Activated T-cell treated with anti-CD3 and anti-CD28 coated beads, Interleukin-2, amount 50 U/mL, for 72 hours (primary cell): ENCODE measurements at places on chromosomes 4 and X. TPM values are rescaled to one million over a fixed set of nuclear protein-coding genes. Genes with fewer than 3 reads are reported as not detected.

DNA sequence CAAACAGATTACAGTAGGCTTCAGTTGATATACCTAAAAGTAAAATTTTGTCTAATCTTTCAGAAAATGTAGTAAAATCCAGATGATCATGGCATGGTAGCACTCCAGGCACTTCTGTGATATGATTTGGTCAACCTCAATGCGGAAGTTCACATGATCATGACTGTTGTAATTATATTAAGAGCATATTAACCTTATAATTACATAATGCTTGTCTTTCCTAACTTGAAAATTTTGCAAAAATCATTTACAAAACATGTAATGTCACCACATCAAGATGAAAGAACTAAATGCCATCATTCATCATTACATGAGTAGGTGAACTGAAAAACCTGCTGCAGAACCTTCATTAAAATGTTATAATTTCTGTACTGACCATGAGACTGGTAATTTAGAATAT, 88.1 kb downstream of the MBNL3 start:
- no peak overlapping the region for H3K4me3 ChIP-seq
- H3K36me3 ChIP-seq, result peaks cover 2% of the 10 kb centered on the region
- H3K27ac ChIP-seq, result no peak overlapping the region
- no peak for DNase-seq
- no peaks in the 10 kb centered on the region for H3K27me3 ChIP-seq

DNA sequence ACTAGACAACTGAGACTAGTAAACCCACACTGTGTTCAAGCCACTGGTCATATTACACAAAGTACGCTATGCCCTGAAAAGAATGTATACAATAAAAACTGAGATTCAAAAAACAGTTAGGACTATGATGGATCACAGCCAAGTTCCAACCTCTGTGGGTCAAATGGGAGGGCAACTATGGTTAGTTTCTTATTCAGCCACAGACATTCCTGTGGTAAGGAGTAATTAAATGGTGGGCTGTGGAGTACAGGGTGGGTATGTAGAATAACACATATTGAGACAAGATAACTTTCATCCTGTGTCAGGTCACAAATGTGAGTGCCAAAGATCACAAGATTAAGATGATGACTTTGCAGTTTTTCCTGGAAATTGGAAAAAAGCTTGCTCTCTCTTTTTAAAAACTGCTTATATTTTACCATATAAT, 167.2 kb downstream of the NPNT start:
- no peak overlapping the region for H3K27ac ChIP-seq
- no peaks in the 10 kb centered on the region for H3K4me1 ChIP-seq
- no peak for DNase-seq

- H3K36me3 ChIP-seq, result no peaks in the 10 kb centered on the region
- DNase-seq, result no peak
- no peak overlapping the region for H3K4me3 ChIP-seq
- H3K27ac ChIP-seq, result no peak overlapping the region
- H3K4me1 ChIP-seq, result no peaks in the 10 kb centered on the region
Measured at GRCh38 chr4:79854856-79855502, 218.1 kb downstream of the ANTXR2 start.

GRCh38 chrX:9182041-9182440, 148.1 kb upstream of the FAM9B start:
- no peaks in the 10 kb centered on the region for H3K4me1 ChIP-seq
- peaks cover 17% of the 10 kb centered on the region for H3K27me3 ChIP-seq
- H3K27ac ChIP-seq, result no peak overlapping the region
- H3K36me3 ChIP-seq, result no peaks in the 10 kb centered on the region
- no peak overlapping the region for H3K4me3 ChIP-seq
- no peak for DNase-seq

DNA sequence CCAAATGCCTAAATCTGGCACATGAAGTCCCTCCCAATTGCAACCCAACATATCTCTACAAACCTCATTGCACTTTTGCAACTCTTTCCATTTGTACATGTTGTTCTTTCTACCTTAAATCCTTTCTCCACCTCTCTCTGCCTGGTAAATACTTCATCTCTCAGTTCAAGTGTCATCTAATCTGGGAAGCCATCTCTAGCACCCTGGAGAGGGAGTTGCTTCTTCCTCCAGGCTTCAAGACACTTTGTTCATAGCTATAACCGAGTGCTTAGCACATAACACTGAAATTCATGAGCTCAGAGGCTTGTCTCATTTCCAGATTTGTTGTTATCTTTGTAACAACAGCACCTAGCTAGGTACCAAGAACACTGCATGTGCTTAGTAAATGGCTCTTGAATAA, 114.8 kb upstream of the NAP1L5 start:
- no peak for DNase-seq
- peaks cover 12% of the 10 kb centered on the region for H3K4me1 ChIP-seq
- no peak overlapping the region for H3K27ac ChIP-seq
- no peaks in the 10 kb centered on the region for H3K36me3 ChIP-seq
- no peaks in the 10 kb centered on the region for H3K27me3 ChIP-seq

GRCh38 chr4:140515423-140515822, 8.5 kb upstream of the ELMOD2 start:
- no peak overlapping the region for H3K4me3 ChIP-seq
- peaks cover 11% of the 10 kb centered on the region for H3K27me3 ChIP-seq
- no peak for DNase-seq
- H3K4me1 ChIP-seq, result no peaks in the 10 kb centered on the region

Gene CXCL3
- total RNA-seq, result not detected

Gene NHSL2
- 0.26 TPM for total RNA-seq

Gene GLA
- total RNA-seq, result 48.1 TPM

Gene EREG
- total RNA-seq, result 0.07 TPM

Gene FAM184B
- not detected for total RNA-seq
